Coronary artery (tissue), 2 donors: ENCODE measurements at places on chromosomes 1 and 21.

DNA sequence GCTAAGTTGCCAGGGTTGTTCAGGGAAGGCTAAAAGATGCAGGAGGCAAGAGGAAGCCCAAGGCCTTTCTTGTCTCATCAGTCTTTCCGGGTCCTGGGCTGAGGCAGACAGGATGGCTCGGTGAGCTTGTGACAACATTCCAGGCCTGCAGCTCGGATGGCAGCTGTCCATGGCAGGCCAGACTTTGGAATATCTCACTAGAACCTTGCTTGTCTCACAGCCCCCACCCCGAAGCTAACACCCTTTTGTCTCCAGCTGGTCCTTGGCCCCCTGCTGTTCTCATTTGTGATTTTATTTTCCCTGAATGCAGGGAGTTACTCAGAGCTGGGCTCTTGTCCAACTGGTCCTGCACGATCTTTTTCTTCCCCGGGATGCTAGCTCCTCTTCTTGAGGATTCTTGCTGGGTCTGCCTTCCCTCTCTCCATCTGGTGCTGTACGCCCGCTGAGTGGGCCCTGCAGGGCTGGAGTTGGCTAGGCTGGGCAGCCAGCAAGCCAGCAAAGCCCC, 477.2 kb upstream of the CAMK1G start:
- DNase-seq, result no peak

- DNase-seq, result no peak
Observed at GRCh38 chr1:200438911-200439310, 29.1 kb upstream of the ZNF281 start.

DNA sequence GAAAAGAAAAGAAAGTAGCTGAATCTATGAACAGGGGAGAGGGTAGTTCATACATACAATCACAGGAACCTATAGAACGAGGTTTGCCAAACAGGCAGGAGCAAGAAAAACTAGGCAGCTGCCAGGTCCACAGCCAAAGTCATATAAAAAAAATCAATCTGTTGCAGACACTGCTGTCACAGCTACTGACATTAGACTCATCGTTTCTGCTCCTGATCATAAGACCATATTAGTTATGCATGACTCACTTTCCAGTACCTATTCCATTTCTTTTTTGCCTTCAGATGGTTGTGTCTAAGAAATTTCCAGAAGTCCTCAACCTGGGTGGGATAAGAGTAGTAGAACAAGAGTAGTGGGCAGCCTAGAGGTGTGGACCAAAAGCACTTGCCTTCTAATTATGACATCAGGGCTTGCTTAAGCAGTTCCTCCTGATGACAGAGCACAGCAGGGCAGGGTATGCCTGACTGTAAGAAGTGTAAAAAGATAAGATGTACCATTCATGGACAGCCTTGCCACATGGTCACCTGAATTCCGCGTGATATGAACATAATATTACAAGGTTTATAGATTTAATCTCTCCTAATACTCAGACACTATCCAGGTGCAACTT, 323.2 kb upstream of the SGIP1 start:
- no peak for DNase-seq

DNA sequence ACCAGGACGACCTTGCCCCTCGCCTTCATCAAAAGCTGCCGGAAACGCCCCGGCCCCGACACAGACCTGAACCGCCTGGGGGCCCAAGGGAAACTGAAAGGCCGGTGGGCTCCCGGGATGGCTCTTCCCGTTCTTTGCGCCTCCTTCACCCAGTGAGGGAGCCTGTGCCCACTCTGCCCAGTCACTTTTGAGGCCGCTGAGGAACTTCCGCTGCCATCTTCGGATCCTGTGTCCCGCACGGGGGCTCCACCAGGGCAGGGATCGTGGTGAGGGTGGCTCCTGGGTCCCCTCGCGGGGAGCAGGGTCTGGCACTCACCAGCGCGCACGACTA, 104.0 kb downstream of the PPIAL4G start:
- no peak for DNase-seq

DNA sequence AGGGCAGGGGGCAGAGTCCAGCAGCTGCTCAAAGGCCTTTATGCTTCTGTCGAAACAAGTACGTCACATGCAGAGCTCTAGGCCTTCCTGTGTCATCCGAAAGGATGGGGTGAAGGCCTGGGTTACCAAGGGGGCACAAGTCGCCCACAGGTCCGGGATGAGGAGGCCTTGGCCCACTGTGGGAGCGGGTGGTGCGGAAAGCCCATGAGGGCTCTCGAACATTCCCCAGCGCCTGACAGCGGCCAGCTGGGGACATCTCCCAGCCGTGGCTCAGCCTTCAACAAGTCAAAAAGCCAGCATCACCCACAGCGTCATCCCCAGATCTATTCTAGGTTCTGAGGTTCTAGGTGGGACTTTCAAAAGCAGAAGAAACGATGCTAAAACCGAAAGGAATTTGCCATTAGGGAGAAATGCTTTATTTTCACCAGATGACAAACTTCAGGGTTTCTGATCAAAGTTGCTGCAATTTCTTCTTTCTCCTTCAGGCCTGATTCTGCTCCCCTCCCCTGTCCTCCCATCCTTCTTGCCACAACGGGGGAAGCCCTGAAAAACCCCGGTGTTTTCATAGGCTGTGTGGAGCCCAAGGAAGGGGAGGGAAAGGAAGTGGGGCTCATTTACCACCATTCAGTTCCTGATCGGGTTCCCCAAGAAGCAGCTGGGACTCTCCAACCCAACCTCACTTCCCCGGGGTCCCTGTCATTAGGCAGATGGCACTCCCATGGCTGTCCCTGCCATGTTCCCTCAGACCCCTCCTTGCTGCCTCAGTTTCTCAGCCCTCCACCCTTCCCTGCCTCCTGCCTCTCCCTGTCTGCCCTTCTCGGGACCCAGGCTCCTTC, 17.6 kb downstream of the GPR137B start:
- DNase-seq, result no peak

- DNase-seq, result no peak
Observed at GRCh38 chr1:227869851-227870305, 54.4 kb downstream of the PRSS38 start.

GRCh38 chr1:173257805-173258204, 50.7 kb upstream of the TNFSF4 start:
- no peak for DNase-seq
